NCI-H2029 (cell line): ENCODE measurements at places on chromosomes 1 and 21.

DNA sequence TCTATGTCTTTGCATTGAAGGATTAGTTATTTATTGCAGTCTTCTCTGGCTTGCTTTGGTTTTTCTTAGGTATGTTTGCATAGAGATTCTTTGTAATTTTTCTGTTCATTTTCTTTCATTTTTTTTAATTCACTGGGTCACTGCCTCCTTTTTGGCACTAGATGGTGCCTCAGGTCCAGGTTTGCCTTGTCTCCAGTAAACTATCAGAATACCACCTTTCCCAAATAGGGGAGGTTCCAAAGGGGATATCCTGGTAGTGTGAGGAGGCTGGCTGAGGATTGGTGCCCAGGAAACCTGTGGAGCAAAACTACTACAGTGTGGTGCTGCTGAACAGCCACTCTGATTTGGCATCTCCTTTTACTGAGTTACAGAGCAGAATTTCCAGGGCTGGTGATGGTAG, 257.1 kb downstream of the KCTD3 start:
- no peak for DNase-seq

GRCh38 chr1:64236541-64236954, 33.1 kb downstream of the UBE2U start:
- DNase-seq: no peak

DNA sequence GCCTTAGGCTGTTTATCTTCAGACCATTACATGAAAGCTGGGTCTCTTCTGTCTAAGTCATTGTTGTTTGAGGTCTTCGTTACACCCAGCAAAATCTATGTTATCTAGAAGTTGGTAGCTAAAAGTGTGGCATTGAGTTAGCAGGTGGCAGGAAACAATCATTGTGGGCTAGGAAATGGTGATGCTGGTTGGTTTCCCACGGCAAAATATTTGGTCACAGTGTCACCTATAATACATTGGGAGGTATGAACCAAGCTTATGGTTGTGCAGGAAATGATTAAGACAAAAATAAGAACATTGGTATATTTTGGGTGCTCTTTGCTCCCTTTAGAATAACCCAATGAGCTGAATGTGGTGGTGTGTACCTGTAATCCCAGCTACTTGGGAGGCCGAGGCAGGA, 169.7 kb downstream of the TRIM33 start:
- DNase-seq: no peak

DNA sequence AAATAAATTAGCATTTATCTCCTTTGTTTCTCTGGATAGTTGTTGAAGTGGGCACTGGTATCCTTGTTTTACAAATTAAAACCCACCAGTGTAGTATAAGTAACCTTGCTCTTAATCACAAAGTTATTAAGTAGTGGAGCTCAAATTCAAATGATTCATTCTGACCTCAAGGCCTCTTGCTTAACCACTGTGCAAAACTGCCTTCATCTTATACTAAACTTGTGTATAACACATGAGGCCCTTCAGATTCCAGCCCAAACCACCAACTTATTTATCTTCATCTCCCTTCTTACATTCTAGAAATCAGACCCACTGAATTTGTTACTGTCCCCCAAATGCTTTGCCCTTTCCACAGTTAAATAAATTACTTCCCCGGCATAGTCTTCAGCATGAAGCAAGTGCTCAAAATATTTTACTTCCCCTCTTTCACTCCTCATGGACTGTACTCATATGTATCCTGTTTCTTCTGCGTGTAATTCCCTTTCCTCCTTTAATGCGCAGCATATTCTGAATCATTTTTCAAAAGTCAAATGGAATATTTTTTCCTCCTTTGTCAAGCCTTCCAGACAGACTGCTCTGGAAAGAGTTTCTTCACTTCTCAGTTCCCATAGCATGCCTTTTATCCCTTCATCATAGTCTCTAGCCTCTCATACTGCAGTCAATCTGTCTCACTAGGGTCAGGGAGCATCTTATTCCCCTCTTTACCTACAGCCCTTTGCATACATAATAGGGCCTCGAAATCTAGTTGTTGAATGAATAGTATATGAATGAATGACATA, 19.0 kb upstream of the DNASE2B start:
- no peak for DNase-seq

GRCh38 chr1:11280719-11281376, 7.8 kb downstream of the UBIAD1 start:
- DNase-seq: no peak

DNA sequence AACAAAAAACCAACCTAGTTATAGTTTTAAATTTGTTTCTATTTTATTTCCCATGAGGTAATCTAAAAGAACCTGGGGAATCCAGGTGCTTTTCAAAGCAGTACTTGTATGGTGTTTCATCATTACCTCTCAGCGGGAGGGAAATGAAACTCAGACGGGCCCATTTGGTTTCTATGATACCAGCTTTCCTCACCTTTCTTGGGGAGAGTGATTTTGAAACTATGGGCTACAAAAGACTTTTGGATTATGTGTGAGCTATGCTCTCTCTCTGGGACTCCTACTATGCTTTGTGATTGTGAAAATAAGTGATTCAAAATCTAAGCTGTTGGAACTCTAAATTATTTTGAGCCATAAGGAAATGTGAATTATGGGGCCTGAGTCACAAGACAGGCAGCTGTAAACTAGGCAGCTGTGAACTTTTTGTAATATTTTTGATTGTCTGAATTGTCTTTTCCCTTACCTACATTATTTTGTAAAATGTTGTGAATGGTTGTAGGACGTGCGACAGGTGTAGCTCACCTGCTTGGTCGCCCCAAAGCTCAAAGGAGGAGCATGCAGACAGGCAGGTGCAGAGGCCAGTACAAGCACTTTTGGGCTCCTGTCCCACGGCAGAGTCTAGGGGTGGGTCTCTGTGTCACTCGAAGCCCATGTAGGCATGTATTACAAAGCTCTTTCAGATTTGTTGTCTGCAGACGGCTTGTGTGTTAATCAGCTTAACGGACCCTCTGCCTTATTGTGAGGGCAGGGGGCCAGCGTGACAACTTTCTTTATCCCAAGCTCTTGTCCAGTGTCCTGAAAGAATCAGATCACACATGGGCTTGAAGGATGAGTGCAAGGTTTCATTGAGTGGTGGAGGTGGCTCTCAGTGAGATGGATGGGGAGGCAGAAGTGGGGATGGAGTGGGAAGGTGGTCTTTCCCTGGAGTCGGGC, 64.8 kb upstream of the BACH1 start:
- DNase-seq: no peak

DNA sequence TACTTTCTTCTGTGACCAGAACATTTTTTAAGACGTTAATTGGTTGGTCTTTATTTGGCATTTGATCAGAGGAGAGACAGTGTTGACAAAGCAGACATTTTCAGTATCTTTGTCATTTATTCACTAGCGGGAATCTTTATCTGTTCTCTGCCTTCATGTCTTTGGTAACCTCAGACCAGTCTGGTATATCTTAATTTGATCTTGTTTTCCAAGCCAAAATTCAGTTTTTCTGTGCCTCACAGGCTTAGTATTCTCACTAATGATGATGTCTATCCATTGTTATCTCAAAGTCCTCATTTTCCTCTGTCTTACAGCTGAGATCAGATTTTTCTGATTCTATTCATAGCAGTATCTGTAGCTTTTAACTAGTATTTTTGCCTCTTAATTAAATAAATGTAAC, 158.7 kb downstream of the GPR52 start:
- DNase-seq: no peak
